ENCODE measurements at places on chromosomes 2 and 18. TPM values are rescaled to one million over a fixed set of nuclear protein-coding genes. Genes with fewer than 3 reads are reported as not detected.

Gene MOGAT1
- not detected for total RNA-seq

Gene ABHD3
- total RNA-seq = 3.8 TPM

Gene EPAS1
- 260 TPM for total RNA-seq

Gene MREG
- total RNA-seq = 1.8 TPM

Gene GRB14
- 0.88 TPM for total RNA-seq

Gene ZNF396
- 3.3 TPM for total RNA-seq

Gene TEKT4
- not detected for total RNA-seq

Gene LINC00305
- not detected for total RNA-seq

Gene LOXL3
- total RNA-seq = 97.4 TPM

Gene KCNJ13
- total RNA-seq = not detected

Gene ANKRD29
- total RNA-seq = 20.9 TPM

Gene ZC3H8
- 8.0 TPM for total RNA-seq

Gene CCDC74A
- 15.9 TPM for total RNA-seq

Gene C1QL2
- not detected for total RNA-seq

Gene NAGK
- 57.2 TPM for total RNA-seq

Gene CYS1
- 0.36 TPM for total RNA-seq

Gene TLX2
- total RNA-seq = under 0.01 TPM

Gene IGFBP2
- 11.2 TPM for total RNA-seq

Gene NDUFB3
- total RNA-seq = 25.7 TPM

Gene CHST9
- not detected for total RNA-seq

Gene MAP3K19
- not detected for total RNA-seq

Gene RUFY4
- not detected for total RNA-seq

Gene INHBB
- under 0.01 TPM for total RNA-seq

Gene ALLC
- not detected for total RNA-seq

Gene KIF5C
- 0.36 TPM for total RNA-seq

Gene SERPINB3
- total RNA-seq = not detected

Gene TRAF3IP1
- total RNA-seq = 7.6 TPM

Gene DNER
- total RNA-seq = 0.36 TPM

Gene POTEI
- total RNA-seq = not detected

Gene NETO1
- under 0.01 TPM for total RNA-seq

Gene VWA3B
- total RNA-seq = 0.59 TPM

Gene KCNG3
- total RNA-seq = not detected

Gene CYBRD1
- total RNA-seq = 338 TPM

Gene SCN7A
- not detected for total RNA-seq

Gene PJVK
- total RNA-seq = 2.5 TPM

Gene IL36RN
- total RNA-seq = not detected

Gene IL1R1
- 116 TPM for total RNA-seq

Gene PIEZO2
- 46.7 TPM for total RNA-seq

Gene RESP18
- total RNA-seq = not detected

Gene SPC25
- total RNA-seq = 1.1 TPM

Gene GALNT3
- 11.2 TPM for total RNA-seq

Gene LMAN2L
- 16.5 TPM for total RNA-seq

Gene LBX2
- total RNA-seq = 5.4 TPM

Gene ICOS
- total RNA-seq = not detected

Gene CXCR1
- total RNA-seq = not detected

Gene CCDC74B
- total RNA-seq = 5.4 TPM

Gene VWC2L
- total RNA-seq = not detected

Measured in osteoblast (primary cell).